ENCODE measurements at places on chromosomes 2 and 18. TPM values are rescaled to one million over a fixed set of nuclear protein-coding genes. Genes with fewer than 3 reads are reported as not detected.

GRCh38 chr2:168699844-168700417 lies 102.5 kb upstream of the NOSTRIN start:
- peak overlapping the region; percentile 53 for H3K27ac ChIP-seq
- no peaks in the 10 kb centered on the region for H3K27me3 ChIP-seq
- H3K4me1 ChIP-seq: peaks cover 14% of the 10 kb centered on the region
- H3K36me3 ChIP-seq: no peaks in the 10 kb centered on the region
- H3K4me3 ChIP-seq: no peak overlapping the region

GRCh38 chr2:33129263-33130053 lies 182.7 kb downstream of the LTBP1 start:
- H3K36me3 ChIP-seq: no peaks in the 10 kb centered on the region
- no peak overlapping the region for H3K27ac ChIP-seq
- H3K27me3 ChIP-seq: no peaks in the 10 kb centered on the region
- no peak for DNase-seq

DNA sequence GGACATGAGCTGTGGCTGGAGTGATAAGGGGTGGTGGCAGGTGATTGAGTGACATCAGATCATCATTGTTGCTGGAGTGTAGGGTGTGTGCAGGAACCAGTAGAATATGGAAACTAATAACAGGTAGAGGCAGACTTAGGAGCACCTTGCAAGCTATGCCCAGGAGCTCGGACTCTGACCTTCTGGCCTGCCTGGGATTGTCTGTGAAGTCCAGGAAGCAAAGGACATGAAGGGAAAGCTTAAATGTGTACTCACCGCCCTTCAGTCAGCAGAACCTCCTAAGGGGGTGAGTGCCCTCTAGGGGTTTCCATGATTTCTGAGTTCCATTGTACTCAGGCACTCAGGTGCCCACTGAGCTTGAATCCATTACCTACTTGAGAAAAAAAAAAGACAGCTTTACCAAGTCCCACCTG lies 104.2 kb downstream of the CRIM1 start:
- H3K4me1 ChIP-seq: peaks cover 33% of the 10 kb centered on the region
- H3K27me3 ChIP-seq: no peaks in the 10 kb centered on the region
- DNase-seq: peak; percentile 78
- H3K27ac ChIP-seq: peak overlapping the region; percentile 84

DNA sequence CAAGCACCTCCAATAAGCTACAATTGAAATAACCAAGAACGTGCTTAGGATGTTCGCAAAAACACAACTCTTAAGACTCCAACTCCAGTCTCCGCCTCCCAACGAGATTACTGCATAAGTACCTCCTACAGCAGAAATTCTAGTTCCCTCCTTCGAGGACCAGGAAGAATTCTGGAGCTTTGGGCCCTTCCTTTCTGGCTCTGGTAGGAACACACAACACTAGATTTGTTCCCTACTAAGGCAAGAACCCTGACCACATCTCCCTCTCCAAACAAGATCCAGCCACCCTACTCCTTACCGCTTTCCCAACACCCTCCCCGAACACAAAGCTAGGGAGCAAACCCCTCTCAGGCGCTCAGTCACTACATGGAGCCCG lies 721 bp downstream of the ADAM17 start:
- peak; percentile 83 for DNase-seq
- H3K36me3 ChIP-seq: no peaks in the 10 kb centered on the region
- H3K4me1 ChIP-seq: peaks cover 11% of the 10 kb centered on the region
- peak overlapping the region; percentile 99 for H3K27ac ChIP-seq
- H3K27me3 ChIP-seq: no peaks in the 10 kb centered on the region
- H3K4me3 ChIP-seq: peak overlapping the region; percentile 82

DNA sequence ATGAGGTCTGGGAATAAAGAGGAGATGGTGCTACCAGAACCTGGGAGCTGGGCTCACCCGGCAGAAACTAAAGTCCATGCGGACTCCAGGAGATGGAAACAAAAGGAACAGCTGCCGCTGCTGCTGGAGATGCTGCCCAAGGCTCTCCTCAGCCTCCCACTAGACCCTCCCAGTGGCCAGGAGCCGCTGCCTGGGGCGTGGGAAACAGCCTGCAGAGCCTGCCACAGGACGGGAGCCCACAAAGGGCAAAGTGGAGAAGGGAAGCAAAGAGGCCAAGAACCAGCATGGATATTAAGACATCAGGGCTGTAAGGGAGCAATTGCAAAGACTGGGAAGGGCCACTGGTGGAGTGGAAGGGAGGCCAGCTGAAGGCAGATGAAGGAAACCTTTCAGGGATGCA lies 179.6 kb downstream of the NCK2 start:
- no peak overlapping the region for H3K4me3 ChIP-seq
- no peaks in the 10 kb centered on the region for H3K4me1 ChIP-seq
- no peak for DNase-seq
- no peak overlapping the region for H3K27ac ChIP-seq
- no peaks in the 10 kb centered on the region for H3K27me3 ChIP-seq

GRCh38 chr2:121480826-121481225 lies 49.9 kb upstream of the RNU4ATAC start:
- no peaks in the 10 kb centered on the region for H3K27me3 ChIP-seq
- peak overlapping the region; percentile 36 for H3K27ac ChIP-seq
- no peak overlapping the region for H3K4me3 ChIP-seq
- peaks cover 37% of the 10 kb centered on the region for H3K4me1 ChIP-seq
- H3K36me3 ChIP-seq: no peaks in the 10 kb centered on the region
- DNase-seq: peak; percentile 67

APCDD1 gene
- total RNA-seq: 80.8 TPM

BMP10 gene
- 0.27 TPM for total RNA-seq

TUBA3E gene
- total RNA-seq: 18.5 TPM

INHA gene
- 3.3 TPM for total RNA-seq

GPAT2 gene
- not detected for total RNA-seq

Measured in hepatocyte (in vitro differentiated cells).